ENCODE measurements at places on chromosomes 5 and 9.

GRCh38 chr5:36161361-36161760, 9.4 kb downstream of the SKP2 start:
- no peak for DNase-seq

DNA sequence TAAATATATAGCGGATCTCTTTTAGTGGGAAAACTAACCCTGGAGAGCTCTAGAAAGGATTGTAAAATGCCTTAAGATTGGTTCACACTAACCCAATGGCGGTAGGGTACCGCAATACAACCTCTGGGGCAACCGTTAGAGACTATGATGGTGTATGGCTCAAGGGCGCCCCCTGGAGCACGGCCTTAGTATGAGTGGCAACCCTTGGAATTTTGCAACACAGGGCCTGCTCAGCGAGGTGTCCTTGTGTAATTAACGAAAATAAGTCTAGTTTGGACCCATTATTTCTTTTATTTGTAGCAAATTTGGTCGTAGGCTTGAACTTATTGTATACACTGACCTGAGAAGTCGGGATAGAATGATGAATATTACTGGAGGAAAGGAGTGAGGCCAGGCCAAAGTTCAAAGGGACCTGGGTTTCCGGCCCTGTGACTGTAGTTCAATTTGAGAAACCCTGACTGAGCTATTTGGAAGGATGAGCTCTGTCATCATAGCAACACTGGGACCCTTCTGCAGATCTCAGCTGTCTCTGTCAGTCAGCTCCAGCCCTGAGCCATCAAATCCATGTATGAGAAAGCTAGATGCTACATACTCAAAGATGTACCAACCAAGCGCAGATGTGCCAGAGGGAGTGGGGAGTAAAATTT, 54.8 kb downstream of the CAMK4 start:
- peak; percentile 32 for DNase-seq

GRCh38 chr5:127228540-127229184, 61.9 kb upstream of the MEGF10 start:
- DNase-seq, result no peak

GRCh38 chr9:127903557-127904475, 4.4 kb upstream of the ST6GALNAC6 start:
- DNase-seq, result no peak

DNA sequence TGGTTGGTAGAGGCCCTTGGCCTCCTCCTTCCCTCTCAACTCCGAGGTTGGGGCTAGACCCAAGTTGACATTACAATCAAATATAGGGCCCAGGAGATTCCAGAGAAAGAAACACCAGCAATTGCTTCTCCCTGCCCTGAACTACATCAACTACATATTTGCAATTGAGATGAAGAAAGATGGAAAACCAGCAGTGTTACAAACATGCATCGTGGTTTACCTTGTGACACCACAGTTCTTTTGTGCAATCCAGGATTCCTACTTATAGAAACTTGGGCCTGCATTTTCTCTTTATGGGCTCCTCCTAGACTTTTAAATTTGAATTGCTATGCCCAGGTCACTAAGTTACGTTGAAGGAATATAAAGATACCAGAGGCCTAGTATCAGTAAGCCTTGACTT, 126.7 kb downstream of the DCP2 start:
- no peak for DNase-seq

GRCh38 chr5:137051161-137051560, 448.0 kb downstream of the SPOCK1 start:
- DNase-seq, result no peak

DNA sequence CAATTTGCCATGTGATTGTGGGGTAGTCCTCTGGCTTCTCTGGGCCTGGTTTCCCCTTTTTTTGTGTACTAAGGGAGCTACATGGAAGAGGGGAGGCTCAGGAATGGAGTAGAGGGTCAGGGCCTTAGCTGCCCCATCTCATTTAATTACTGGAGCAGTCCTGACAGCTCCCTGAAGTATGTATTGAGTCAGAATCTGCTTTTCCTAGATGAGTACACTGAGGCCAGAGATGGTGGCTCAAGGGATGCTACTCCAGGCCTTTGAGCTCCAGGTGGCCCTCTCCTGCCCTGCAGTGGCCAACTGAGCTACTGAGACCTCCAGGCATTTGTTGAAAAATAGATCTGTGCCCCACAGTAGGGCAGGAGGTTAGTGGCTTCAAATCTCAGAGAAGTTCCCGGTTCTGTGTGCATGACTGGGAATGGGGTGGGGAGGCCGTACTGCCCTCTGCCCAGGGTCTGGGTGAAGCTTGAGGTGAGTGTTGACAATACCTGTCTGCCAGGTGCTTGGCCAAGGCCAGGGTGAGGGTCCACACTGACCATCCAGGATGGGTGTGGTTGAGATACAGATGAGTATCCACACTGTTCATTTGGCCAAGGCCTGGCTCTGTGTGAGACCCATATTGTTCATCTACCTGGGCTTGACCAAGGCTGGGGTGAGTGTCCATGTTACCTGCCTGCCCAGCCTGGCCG, 45.7 kb downstream of the CXXC5 start:
- no peak for DNase-seq

DNA sequence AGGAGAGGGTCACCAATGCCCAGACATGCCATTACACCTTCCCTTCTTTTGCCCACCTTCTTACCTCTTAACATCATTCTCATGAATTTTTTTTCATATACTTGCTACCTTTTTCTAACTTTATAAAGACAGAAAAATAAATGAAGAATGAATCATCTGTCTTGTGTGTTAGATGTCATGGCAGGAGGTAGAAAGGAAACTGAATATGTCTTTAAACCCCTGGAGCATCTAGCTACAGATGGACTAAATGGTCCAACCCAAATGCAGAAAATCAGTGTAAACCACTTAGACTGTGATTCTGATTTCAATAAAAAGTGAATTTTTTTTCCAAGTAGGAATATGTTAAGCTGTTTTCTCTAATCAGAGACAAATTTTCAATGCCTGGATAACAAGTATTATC, 11.8 kb upstream of the IL6ST start:
- DNase-seq, result no peak

DNA sequence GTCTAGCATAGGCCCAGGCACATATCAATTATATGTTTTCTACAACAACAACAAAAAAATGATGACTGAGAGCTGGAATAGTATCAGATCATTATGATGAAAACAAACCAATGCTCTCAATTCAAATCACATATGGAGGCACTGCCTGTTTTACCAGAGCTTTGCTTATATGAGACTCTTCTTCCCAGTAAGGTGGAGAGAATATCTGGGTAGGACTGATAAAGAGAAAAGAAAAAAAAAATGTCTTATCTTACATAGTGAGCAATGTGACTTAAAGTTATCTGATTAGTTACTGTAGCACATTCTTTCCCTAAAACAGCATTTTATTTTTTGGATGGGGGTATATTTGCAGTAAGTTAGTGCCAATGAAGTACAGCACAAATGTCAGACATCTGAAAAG, 154.8 kb downstream of the RAB3C start:
- no peak for DNase-seq

GRCh38 chr5:68966596-68966995, 127.2 kb upstream of the SLC30A5 start:
- DNase-seq, result no peak

DNA sequence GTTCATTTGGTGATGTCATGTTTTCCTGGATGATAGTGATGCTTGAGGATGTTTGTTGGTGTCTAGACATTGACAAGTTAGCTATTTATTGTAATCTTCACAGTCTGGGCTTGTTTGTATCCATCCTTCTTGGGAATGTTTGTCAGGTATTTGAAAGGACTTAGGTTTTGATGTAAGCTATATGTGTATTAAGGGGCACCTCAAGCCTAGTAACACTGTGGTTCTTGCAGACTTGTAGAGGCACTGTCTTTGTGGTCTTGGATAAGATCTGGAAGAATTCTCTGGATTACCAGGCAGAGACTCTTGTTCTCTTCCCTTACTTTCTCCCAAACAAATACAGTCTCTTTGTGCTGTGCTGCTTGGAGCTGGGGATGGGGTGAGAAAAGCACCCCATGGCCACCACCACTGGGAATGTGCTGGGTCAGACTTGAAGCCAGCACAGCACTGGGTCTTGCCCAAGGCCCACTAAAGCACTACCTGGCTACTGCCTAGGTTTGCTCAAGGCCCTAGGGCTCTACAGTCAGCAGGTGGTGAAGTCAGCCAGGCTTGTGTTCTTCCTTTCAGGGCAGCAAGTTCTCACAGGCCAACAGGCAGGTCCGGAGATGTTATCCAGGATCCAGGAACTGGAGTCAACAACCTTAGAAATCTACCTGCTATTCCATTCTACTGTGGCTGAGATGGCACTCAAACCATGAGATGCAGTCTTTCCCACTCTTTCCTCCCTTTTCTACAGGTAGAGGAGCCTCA, 49.3 kb upstream of the GNA14 start:
- DNase-seq, result no peak

GRCh38 chr9:122394265-122395125, 23.7 kb downstream of the PTGS1 start:
- DNase-seq, result no peak

GRCh38 chr5:32628049-32628844, 42.9 kb downstream of the SUB1 start:
- DNase-seq, result no peak

DNA sequence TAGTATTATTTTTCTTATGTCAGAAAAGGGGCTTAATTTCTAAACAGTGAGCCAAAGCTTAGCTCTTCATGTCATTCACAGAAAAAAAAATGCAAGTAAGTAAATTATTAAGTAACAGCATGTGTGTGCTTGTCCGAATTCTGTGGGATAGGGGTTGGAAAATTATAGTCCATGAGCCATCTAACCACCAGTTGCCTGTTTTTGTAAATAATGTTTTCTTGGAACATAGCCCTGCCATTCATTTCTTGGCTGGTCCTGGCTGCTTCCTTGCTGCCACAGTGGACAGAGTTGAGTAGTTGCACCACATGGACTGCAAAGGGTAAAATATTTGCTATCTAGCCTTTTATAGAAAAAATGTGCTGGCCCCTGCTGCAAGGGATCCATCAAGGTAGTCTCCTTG, 513.7 kb upstream of the WWC1 start:
- DNase-seq, result no peak

DNA sequence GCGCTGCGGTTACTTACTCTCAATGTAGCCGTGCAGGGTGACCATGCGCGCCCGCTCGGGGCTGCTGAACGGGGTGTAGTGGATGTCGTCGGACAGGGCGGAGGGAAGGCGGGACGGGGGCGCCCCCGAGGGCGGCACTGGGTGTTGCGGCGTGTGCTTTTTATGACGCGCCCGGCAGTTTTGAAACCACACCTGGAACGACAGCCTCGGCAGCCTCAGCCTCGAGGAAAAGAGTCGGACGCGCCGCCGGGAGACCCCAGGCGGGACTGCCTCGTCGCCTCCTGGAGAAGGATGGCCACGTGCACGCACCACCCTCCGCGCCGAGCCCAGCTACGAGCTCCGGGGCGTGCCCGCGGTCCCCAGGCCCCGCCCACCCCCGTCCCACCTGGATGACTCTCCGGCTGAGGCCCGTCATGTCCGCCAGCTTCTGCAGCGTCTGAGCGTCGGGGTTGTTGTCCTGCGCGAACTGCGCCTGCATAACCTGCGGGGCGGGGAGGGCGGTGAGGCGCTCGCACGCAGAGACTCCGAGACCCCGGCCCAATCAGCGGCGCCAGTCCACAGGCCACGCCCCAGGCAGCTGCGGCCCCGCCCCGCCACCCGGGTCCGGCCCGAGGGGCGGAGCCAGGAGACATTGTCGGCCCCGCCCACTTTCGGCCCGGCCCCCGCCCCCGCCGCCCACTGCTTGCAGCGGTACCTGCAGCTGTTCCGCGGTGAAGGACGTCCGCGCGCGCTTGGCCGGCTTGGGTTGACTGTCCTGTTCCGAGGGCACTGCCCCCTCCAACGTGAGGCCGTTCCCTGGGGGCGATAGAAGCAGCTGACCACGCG, 15.0 kb downstream of the LHX6 start:
- DNase-seq, result no peak

GRCh38 chr5:11640158-11640873, 263.9 kb downstream of the CTNND2 start:
- DNase-seq, result no peak

DNA sequence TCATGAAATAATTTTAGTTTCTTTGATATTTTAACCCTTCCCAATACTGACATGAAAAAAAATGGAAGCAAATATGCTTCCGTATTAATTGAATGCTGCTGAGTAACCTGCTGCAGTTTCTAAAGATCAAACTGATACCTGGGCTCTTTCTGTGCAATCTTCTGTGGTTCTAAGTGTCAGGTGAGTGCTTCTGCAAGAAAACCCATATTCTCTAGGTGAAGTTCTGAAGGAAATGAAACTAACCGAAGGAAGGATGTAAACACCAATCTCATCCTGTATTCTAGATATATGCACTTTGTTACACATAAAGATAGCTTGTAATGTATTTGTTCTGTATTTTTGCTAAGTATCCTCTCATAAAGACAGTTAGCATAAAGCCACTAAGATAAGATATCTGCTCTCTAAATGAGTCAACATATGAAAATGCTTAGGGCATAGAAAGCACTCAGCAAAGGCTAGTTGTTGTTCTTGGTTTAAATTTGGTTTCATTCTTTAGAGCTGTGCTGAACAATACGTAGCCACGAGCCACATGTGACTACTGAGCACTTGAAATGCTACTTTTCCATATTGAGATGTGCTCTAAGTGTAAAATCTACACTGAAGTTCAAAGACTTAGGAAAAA, 52.0 kb downstream of the ITGA2 start:
- no peak for DNase-seq

GRCh38 chr5:175538576-175538975, 60.2 kb downstream of the SFXN1 start:
- DNase-seq, result no peak

DNA sequence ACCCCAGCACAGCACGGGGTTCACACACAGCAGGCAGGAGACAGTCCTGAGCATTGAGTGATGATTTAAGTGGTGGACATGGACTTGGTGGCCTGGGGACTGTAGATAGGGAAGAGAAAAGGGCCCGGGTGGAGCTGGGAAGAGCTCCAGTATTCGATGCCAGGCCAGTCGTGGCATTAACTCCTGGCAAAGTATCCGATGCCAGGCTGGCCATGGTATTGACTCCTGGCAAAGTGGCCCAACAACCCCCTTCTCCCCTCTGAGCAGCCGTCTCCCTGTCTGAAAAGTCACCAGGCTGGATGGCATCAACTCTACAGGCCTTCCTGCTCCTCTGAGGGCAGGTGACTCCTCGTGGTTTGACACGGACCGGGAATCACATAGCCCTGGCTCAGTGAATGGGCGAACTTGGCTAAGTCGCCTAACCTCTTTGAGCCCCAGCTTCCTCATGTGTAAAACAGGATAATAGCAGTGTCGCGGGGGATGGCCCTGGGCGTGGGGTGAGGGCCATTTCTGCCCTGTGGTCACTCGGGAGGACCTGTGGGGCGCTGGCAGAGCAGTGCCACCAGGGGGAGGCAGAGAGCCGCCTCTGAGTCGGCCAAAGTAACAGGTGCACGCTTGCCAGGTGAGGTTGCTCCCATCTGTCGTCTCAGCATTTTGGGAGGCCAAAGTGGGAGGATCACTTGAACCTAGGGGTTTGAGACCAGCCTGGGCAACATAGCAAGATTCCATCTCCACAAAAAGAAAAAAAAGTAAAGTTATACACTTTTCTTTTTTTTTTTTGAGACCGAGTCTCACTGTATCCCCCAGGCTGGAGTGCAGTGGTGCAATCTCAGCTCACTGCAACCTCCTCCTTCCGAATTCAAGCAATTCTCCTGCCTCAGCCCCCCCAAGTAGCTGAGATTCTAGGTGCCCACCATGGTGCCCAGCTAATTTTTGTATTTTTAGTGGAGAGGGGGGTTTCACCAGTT, 5.7 kb upstream of the SEC16A start:
- DNase-seq, result peak; percentile 48

Measured in Panc1 (cell line).